ENCODE measurements at places on chromosomes 7 and 10.

DNA sequence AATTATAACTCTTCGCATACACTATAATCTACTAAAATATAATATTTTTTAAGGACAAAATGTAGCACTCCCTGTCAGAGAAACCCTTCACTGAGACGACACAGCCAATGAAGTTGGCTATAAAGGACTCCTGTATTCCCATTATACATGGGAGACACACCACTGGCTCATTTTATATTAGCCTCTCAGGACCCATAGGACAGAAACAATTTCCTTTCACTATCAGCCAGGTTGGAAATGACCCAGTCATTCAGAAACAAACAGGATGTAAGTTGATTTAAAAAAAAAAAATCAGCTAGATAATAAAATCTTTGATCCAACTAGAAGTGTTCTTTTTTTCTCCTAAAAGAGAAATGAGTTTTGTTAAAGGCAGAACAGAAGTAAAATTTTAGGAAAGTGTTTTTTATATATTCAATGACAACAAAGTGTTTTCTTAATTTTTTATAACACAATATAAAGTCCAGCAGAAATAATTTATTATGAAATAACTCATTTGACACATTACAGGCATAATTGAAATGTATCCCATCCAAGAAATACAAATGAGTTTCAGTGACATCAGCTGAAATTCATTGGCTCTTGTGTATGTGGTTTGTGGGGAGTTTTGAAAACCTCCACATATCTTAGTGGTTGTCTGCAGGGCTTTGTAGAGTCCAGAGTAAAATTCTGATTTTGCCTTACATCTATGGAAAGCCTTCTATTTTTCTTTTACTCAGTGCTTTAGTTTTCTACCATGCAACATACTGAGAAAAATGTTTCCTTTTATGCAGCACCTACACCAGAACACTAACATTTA, 64.1 kb downstream of the CTTNBP2 start:
- DNase-seq: no peak

DNA sequence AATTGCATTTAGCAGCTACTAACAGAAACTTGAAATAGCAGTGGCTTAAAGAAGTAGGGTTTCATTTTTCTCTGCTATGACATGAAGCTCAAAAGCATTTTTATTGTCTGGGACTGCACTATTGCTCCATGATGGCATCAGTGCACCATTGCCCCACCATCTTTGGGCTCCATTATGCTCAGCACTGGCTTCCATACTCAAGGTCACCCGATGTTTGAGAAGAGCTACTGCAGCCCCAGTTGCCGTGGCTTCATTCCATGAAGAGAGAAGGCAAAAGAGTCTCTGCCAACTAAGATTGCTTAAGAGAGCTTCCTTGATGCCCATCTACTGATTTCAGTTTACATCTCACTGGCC, 192.2 kb upstream of the LRGUK start:
- peak; percentile 6 for DNase-seq

DNA sequence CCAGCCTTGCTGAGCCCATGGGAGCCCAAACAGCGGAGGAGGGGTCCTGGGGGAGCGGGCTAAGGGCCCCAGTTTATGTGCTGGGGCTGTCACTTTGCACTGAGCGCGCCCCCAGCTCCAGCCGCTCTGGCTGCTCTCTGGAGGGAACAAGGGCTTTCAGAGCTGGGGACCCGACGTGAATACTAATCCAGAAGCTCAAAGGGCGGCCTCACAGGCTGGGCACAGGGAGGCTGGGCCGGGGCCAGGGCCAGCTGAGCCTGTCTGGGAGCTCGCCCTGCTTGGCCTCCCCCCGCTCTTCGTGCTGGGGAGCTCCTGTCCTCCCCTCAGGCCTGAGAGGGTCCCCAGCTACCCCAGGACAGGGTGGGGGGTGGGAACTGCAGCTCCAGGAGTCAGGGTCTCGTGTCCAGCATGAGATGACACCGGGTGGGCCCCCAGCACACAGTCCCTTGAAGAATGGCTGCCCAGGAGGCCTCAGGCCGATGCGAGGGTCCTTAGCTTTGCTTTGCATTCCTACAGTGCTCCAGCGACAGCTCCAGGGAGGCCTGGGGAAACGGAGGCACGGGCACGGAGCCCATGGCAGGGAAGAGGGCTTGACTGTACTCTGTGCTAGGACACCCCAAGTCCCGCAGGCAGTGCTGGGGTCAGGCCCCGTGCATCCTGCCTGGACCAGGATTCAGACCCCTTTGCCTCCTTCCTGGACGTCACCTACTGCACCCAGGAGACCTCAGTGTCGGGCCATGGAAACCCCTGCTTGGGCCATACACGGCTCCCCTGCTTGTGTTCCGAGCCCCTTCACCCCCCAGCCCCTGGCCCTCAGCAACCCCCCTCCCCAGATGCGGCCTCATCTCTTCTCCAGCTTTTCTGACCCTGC, 5.8 kb upstream of the AMZ1 start:
- DNase-seq: no peak

DNA sequence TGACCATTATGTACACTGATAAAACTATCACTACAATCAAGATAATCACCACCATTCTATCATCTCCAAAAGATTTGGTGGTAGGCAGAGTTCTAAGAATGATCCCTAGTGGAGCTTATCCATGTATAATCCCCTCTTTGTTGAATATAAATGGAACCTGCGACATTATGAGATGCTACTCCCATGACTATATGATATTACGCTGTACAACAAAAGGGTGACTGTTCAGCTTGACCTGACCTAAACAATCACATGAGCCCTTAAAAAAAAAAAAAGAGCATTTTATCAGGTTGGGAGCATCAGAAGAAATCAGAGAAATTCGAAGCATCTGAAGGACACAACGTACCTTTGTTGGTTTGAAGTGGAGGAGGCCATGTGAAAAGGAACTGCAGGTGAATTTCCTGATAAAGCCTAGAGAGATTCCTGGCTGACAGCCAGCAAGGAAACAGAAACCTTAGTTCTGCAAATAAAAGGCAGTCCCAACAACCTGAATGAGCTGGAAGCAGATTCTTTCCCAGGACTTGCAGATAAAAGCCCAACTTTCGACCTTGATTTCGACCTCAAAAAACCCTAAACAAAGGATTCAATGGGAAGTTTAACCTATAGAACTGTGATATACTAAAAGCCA, 270.7 kb downstream of the ADRA2A start:
- DNase-seq: no peak

- DNase-seq: peak; percentile 29
Observed at GRCh38 chr10:88849234-88849633, 2.4 kb downstream of the ANKRD22 start.

- no peak for DNase-seq
Observed at GRCh38 chr7:8125680-8126444, 136.1 kb downstream of the ICA1 start.

DNA sequence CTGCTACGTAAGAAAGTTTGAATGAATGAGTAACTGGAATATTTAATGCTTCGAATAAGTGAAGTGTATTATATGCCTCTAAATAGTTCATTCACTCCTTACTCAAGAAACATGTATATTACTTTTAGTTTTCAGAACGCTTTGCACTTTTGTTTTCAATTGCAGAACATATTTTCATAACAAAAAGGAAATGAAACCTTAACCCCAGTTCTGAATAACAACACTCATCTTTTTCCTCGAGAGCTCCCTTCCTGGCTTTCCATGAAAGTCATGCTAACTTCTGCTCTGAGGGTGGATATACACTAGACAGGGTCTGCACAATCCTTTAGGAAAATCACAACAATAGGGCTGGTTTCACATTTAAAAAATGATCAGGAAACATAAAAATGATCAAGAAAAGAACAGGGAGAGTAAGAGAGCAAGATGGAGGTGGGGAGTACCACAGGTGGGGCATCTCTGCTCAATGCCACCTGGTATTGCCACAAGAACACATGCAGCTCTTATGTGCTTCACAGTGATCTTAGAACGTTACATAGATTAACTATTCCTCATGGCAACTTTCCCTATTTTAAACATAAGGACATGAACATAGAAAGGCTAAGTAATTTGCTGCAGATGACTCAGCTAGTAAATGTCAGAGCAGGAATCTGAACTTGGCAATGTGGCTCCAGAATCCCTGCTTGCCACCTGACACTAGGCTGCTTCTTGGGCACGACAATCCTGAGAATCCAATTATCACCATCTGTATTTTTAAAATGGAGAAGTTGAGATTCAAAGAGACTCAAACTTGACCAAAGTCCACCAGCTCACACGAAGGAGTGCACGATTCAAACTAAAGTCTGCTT, 219.5 kb upstream of the AOAH start:
- DNase-seq: no peak

- peak; percentile 8 for DNase-seq
Observed at GRCh38 chr7:54846273-54846672, 87.3 kb upstream of the SEC61G start.

DNA sequence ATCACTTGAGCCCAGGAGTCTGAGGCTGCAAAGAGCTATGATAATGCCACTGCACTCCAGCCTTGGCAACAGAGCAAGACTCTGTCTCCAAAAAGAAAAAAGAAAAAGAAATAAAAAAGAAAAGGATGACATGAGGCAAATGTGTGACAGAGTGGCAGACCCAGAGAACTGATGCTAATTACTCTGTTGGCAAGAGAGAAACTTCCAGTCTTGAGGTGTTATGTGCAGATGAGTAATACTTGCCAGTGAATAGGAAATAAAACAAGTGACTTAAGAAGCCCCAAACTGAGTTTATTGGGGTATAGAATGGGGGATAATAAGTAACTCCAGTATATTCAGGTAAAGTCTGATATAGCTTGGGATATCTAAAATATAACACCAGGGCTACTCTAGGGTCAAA, 9.5 kb upstream of the ANXA7 start:
- no peak for DNase-seq

GRCh38 chr10:97140049-97140846, 45.5 kb downstream of the SLIT1 start:
- DNase-seq: no peak

DNA sequence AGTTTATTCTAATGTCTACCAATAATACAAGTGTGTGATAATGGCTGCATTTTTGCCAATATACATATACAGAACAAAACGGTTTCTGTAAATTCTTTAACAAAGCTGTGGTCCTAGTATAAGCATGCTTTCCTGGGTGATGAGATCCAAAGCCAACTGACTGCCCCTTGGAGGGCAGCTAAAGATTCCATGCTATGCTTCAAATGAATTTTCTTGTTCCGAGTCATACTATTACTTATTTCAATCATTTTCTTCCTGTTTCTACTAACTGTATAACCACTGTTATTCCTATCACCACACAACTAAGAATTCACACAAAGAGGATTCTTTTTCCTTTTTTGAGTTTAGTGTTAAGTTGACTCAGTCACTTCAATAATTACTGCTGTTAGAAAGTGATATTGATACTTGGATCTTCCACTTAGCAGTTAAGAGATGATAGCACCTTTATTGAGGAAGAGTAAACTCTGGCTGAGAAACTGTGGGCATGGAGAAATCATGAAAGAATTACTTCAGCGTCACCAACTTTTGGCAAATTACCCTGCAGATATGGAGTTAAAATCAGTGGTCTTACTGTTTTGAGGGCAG, 197.5 kb downstream of the ARL4A start:
- DNase-seq: peak; percentile 87

DNA sequence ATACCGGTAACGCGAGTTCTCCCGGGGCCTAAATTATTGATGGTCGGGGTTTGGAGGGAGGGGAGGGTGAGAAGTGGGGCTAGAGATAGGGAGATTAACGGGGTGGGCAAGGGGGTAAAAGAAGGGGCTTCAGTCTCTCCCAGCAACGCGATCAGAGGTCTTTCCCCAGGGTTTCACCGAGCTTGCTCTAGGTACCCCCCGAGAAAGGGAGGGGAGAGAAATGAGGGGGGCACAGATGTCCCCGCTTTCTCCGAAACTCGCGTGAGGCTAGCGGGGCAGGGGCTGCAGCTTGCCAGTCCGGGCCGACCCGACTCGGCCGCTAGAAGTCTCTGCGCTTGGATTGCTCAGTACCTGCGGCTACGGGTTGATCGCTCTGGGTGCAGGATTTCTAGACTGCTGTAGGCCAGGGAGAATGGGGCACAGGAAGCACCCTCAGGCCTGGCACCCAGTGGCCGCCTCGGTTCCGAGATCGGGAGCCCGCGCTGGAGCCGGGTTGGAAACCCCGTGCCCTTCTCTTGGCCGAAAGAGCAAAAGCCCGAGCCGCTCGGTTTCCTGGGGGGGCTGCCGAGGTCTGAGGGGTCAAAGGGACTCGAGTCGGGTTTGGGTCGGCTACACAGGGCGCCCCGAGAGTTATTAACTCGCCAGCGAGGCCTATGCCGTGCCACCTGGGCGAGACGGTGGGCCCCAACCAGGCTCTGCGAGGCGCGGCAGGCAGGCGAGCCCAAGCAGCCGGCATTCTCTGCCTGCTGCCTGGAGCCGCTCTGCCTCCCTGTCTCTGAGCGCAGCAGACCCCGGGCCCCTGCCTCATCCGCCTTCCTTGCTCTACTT, 3.1 kb downstream of the PAX2 start:
- DNase-seq: no peak

DNA sequence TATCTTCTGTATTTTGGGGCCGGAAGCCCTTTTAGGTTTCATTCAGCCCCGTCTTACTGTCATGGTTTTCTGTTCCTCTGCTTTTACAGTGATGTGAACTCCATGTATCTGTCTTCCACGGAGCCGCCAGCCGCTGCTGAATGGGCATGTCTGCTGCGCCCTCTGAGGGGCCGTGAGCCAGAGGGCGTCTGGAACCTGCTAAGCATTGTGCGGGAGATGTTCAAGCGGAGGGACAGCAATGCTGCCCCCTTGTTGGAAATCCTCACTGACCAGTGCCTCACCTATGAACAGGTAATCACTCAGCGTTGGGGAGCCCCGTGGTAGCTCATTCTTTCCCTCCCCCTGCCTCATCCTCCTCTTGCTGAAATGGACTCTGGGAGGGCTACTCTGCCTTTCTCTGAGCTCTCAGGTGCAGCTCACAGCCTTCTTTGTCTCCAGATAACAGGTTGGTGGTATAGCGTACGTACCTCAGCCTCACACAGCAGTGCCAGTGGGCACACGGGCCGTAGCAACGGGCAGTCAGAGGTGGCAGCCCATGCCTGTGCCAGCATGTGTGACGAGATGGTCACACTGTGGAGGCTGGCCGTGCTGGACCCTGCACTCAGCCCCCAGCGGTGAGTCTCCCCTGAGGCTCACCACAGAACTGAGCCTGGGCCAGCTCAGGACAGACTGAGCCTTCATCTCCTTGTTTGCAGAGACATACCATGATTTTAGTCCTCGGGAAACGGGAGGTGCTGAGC, 5.7 kb downstream of the ZSWIM8 start:
- no peak for DNase-seq

DNA sequence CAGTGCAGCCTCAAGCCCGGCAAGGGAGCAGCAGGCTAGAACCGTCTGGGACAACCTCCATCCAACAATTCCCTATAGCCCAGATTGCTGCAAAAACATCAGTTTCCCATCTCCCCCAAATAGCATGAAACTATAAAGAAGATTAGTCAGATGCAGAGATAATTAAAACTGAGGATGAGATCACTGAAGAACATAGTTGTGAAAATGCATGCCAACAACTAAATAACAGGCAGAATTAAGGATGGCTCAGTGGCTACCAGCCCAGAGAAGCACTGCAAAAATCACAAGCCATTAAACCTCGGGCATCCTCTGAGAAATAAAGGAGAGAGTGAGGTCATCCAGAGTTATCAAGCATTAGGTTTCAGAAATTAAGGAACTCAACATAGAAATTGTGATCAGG, 427.1 kb downstream of the TNS3 start:
- DNase-seq: no peak

GRCh38 chr7:37435156-37435855, 13.4 kb downstream of the ELMO1 start:
- no peak for DNase-seq

- no peak for DNase-seq
Observed at GRCh38 chr10:80474597-80474910, 20.4 kb downstream of the TSPAN14 start.

- no peak for DNase-seq
Observed at GRCh38 chr7:102454468-102454867, 10.2 kb downstream of the ALKBH4 start.
